ENCODE measurements at places on chromosomes 2 and 18. TPM values are rescaled to one million over a fixed set of nuclear protein-coding genes. Genes with fewer than 3 reads are reported as not detected.

The CPLX4 gene
- not detected for total RNA-seq

The PRKAG3 gene
- not detected for total RNA-seq

The AMER3 gene
- total RNA-seq, result 0.59 TPM

The POTEI gene
- total RNA-seq, result 1.2 TPM

The CIAO1 gene
- total RNA-seq, result 71.9 TPM

The RAMP1 gene
- total RNA-seq, result 0.63 TPM

The IWS1 gene
- 66.2 TPM for total RNA-seq

GRCh38 chr18:52902188-52902587 lies 562.2 kb downstream of the DCC start:
- no peak for DNase-seq

- DNase-seq, result no peak
These were observed 28.3 kb downstream of the CDC42EP3 start for GRCh38 chr2:37642907-37643729.

- DNase-seq, result no peak
These were observed 140.0 kb downstream of the BAZ2B start for GRCh38 chr2:159476329-159476728.

GRCh38 chr2:196563876-196564275 lies 75.6 kb upstream of the CCDC150 start:
- no peak for DNase-seq

DNA sequence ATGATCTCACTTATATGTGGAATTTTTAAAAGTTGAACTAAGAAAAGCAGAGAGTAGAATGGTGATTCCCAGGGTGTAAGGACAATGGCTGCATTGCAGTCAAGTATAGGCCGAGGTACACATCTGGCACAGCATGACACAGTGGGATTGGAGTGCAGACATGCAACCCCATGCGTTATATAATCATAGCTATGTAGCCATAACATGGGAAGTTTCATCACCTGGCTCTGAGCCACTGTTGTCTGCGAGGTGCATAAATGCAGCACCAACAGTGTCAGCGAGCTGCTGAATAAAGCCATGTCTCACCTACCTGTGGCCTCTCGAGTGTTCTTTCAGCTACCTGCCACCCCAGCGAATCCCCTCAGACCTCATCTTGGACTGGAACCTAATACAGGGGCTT lies 61.7 kb downstream of the CDC42EP3 start:
- no peak for DNase-seq

- no peak for DNase-seq
These were observed 1.0 kb upstream of the PEX13 start for GRCh38 chr2:61016392-61017002.

DNA sequence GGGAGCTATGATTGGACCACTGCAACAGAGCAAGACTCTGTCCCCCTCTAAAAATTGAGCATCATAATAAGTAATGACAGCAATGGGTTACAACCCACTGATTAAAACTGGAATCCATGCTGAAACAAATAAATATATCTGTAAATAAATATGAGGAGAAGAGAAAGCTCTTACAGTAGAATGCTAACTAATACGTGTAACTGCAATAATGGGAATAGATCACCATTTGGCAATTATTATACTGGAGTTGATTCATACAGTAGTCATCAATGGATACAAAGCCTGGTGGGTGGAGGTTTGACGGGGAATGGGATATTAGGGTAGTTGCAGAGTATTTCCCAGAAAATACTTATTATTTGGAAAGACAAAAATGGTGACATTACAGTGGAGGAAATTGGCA lies 6.1 kb upstream of the INO80B start:
- no peak for DNase-seq

DNA sequence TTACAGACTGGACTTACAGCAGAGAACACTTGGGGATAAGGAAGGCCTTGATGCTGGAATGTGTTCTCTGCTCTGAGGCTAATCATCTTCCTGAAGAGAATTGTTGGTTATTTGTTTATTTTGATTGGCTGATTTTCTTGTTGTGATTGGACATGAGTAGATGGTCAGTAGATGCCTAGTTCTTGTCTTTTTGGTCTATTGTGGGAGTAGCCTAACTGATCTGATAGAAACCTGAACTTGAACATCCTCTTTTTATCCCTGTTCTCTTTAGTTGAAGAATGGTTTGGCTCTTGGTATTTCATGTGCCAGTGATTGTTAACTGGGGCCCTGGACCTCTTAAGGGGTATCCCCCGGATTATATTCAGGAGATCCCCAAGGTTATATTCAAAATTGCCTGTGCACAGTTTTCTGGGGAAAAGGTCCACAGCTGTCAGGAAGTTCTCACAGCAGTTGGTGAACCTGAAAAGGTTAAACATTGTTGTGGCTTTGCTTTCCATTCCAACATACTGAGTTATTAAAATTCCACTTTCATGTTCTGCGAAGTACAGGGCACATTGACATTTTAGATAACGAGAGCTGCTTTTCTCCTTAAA lies 13.6 kb downstream of the TWSG1 start:
- no peak for DNase-seq

GRCh38 chr2:64698668-64699444 lies 45.1 kb upstream of the SERTAD2 start:
- DNase-seq, result no peak

DNA sequence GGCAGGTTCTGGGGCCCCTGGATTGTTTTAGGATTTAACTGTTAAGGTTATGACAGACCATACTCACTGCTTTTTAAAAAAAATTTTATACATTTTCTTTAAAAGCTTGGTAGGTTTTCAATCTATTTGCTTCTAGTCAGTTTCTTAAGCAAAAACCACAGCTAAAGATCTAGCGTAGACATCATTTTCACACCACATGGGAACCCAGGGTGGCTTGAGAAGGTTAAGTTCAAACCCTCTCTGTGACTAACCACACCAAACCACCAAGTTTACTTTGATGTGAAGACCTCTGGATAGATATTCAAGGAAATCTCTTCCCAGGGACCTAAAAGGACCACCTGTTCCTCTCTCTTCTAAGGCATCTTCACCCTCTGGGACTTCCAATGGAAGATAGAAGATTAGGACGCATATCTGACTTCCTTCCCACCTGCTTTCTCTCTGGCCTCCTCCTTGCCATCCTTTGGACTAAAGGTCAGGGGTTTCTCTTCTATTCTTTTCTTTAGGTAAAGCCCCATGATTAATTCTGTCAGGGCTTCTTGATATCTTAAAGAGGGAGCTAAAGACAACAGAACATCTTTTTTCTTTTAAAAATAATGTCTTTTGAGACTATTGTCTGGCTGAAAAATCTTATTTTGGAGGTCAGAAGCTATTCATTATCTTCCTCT lies 32.3 kb downstream of the FOSL2 start:
- DNase-seq, result no peak

DNA sequence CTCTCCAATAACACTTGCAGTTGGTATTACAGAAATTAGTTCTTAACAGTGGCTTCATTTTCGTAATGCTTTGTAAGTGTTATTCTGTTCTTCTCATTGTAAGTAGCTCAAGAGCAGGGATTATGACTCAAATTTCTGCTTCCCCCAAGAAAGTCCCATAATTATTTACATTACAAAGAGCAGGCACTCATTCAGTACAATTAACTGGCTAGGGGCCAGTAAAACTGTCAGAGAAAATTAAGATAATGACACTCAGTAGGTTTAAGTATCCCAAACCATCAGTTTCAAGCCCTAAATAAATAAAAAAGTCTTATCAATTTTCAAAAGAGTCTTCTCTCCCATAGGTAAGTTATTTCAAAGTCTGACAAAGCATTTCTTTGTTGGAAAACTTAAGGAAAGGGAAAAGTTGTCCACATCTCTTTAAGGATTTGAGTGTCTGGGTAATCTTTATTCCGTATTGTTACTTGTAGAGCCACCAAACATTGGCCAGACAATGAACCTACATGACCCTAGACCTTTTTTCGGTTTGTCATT lies 137.1 kb downstream of the ARHGAP28 start:
- DNase-seq, result no peak

DNA sequence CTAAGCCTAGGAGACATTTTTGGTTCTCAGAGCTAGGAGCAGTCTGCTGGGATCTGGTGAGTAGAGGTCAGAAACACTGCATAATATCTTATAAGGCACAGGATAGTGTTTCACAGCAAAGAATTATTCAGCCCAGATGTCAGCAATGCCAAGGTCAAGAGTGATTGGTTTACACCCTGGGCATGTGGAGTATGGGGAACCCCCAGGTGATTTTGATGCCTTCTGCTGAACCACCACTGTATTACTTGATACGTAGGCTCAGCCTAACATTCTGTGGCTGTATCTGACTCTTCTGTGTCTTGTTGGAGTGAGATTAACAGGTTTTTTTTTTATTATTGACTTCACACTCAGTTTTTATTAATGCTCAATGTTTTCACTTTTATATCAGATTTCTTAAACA lies 6.0 kb downstream of the DDX18 start:
- no peak for DNase-seq

GRCh38 chr18:30556112-30556511 lies 486.4 kb downstream of the DSC3 start:
- no peak for DNase-seq

- DNase-seq, result no peak
These were observed 24.2 kb downstream of the ICOS start for GRCh38 chr2:203960811-203961210.

- DNase-seq, result no peak
These were observed 29.2 kb upstream of the CDH7 start for GRCh38 chr18:65721619-65722018.

- DNase-seq, result no peak
These were observed 31.8 kb upstream of the TNFAIP6 start for GRCh38 chr2:151325581-151326095.

GRCh38 chr18:76955524-76956170 lies 133.3 kb downstream of the ZNF236 start:
- no peak for DNase-seq

All from H9 (cell line).